ENCODE measurements at places on chromosomes 12 and 14. TPM values are rescaled to one million over a fixed set of nuclear protein-coding genes. Genes with fewer than 3 reads are reported as not detected.

RGS6 gene
- 26.0 TPM for total RNA-seq

C12orf56 gene
- total RNA-seq = not detected

KRT72 gene
- not detected for total RNA-seq

SLCO1A2 gene
- total RNA-seq = not detected

NFATC4 gene
- total RNA-seq = 21.7 TPM

SIX6 gene
- total RNA-seq = not detected

TAS2R10 gene
- not detected for total RNA-seq

ADAMTS20 gene
- total RNA-seq = not detected

CLEC12A gene
- 4.9 TPM for total RNA-seq

CCDC184 gene
- total RNA-seq = 1.1 TPM

SPIC gene
- total RNA-seq = not detected

DNA sequence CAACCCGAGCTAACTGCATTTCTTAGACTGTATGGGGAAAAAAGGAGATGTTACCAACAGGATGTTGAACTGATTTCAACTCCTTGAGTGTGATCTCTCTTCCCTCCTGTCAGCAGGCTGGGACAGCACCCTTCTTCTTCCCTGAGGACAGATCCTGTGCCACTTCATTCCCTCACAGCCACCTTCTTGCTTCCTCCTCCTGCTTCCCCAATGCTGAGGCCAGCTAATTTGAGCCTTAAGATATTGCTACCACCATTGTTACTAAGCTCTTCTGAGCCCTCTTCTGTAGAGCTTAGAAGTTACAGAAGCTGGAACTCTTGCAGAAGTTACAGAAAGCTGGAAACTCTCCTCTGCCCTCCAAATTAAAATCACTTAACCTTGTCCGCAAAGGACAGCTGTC, 88.8 kb downstream of the SPTSSA start:
- DNase-seq = no peak

- no peak for DNase-seq
These were observed 90.9 kb upstream of the PTHLH start for GRCh38 chr12:28063355-28063880.

- peak; percentile 73 for DNase-seq
These were observed 47.0 kb downstream of the ITPK1 start for GRCh38 chr14:93068711-93069110.

DNA sequence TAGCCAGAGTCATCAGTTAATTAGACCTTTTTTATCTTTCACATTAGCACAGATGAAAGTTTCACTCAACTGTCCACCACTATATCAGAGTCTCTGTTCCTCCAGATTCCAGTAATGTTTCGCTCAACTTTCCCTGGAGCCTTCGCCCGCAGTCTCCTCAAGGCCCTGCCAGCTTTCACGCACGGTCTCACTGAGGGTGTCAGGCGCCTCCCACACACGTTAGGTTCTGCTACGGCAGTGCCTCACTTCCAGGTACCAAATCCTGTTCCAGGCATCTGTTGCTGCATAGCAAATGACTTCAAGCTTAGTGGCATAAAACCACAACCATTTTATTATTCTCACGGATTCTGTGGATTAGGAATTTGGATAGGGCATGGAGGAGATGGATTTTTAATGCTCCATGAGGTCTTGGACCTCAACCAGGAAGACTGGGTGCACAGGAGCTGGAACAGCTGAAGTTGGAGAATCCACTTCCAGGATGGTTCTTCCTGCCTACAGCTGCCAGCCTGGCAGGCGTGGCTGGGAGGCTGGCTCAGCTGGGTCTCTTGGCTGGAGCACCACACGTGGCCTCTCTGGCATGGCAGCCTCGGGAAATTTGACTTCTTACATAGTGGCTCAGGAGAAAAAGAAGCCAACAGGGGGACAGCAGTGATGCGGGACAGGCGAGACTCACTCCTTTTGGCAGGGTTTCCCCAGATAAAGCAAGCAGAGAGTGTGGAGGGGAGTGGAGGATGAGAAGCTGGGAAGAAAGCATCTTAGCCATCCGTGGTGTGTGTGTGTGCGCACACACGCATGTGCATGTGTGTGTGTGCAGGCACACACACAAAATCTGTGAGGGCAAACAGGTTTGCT, 21.3 kb upstream of the BCDIN3D start:
- no peak for DNase-seq

DNA sequence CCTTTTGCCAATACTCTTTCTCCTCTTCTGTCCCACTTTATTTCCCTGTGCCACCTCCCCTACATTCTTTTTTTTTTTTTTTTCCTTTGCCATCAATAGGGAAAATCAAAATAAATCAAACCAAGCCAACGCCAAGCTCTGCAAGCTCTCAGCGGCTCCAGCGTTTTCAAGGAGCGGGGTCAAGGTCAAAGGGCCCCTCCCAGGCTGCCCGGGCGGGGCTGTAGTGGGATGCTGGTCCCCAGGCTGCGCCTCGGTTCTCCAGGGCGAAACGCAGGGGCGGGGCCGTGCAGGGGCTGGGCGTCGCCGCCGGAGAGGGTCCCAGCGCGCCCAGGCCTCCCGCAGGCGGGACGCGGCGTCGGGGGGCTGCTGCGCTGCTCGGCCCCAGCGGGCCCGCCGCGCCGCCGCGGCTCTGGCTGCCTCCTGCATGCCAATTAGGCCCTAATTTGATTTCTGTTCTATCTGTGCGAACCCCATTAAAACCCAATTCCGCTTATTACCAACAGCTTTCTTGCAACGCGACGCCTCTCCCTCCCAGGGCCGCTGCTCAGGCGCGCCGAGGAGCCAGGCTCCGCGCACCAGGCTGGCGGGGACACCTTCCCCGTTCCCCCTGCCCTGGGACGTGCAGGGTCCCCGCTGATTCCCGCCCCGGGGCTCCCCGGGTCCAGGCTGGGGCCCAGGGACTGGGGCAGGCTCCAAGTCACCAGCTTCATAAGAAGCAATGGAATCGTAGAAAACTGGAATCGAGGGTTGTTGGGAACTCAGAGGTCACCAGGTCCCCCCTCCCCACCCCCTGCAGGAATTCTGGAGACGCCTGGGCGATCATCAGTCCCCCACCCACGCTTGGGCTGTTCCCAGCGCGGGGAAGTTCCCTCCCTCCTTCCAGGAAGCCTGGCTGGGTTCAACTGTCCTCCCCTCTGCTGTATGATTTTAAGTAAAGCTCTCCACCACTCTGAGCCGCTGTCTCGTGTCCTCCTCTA, 50.7 kb upstream of the MAP1LC3B2 start:
- peak; percentile 73 for DNase-seq

DNA sequence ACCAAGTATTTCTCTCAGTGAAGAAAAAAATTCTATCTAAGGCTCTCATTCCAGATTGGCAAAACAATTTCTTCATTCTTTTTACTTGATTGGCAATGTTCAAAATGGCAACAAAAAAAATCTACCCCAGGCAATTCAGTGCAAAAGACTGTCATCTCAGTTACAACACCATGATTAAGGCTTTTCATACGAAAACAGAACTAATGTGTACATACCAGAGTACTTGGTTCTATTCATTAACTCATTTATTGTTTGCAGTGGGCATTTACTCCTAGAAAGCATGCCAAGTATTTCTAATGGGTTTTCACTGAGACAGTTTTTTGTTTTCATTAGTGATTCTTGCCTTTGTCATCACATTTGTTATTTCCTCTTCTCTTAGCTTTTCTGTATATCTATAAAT, 33.0 kb downstream of the DBX2 start:
- no peak for DNase-seq

DNA sequence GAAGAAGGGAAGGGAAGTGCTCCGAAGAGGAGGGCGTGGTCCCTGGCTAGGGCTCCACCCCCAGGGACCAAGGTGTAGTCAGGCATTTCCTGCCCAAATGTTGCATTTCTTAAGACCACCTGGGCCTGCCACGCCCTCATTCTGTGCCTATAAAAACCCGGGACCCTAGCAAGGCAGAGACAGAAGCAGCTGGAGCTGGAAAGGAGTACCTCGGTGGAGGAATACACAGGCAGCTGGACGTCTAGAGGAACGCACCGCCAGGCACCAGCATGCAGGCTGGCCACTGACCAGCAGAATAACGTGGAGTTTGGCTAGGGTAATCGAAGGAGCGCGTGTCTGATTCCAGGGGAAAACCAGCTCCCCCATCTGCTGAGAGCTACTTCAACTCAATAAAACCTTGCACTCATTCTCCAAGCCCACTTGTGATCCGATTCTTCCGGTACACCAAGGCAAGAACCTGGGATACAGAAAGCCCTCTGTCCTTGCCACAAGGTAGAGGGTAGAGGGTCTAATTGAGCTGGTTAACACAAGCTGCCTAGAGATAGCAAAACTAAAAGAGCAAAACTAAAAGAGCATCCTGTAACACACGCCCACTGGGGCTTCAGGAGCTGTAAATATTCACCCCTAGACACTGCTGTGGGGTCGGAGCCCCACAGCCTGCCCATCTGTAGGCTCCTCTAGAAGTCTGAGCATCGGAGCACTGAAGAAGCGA, 21.0 kb downstream of the CFL2 start:
- peak; percentile 41 for DNase-seq

DNA sequence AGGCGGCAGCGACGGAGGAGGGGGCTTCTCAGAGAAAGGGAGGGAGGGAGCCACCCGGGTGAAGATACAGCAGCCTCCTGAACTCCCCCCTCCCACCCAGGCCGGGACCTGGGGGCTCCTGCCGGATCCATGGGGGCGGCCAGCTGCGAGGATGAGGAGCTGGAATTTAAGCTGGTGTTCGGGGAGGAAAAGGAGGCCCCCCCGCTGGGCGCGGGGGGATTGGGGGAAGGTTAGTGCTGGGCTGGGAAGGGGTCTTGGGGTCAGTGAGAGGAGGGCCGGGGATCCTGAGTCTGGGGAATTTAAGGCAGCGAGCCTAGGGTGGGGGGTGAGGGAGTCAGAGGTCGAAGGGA, 203 bp downstream of the NFATC4 start:
- no peak for DNase-seq

DNA sequence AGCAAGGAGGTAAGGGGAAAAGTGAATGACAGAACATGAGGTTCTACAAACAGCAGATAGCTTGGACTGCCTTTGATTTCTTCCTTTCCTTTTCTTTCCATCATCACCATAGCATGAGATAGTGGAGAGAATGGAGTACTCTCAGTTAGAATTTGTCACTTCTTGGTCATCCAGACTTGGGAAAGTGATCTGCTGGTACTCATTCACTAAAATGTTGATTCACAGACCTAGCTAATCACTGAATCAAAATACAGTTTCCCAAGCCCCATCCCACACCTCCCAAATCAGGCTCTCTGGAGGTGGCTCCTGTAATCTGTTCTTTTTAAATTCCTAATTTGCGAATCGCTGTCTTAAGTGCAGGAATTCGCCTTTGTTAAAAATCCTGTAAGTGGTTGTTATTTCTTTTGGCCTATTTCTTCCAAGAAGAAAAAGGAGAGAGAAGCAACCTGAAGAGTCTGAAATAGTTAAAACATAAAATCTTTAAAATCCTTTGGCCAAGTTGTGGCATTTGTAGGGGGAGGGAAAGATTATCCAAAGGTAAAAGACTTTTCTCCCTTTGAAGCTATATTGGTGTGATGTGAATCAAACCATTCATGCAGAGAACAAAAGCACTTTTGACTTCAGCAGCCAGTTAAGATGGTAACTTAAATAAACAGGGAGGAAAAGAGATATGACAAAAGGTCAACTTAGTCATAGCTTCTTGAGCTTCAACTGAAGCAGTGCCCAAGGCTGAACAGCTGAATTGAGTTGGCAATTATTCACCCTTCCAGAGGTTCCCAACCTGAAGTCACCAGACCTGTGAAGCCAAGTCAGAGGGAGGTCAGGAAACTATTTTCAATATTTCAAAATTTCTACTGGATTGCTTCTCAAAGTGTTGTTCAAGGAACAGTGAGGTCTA, 255.1 kb upstream of the KRR1 start:
- DNase-seq = no peak

DNA sequence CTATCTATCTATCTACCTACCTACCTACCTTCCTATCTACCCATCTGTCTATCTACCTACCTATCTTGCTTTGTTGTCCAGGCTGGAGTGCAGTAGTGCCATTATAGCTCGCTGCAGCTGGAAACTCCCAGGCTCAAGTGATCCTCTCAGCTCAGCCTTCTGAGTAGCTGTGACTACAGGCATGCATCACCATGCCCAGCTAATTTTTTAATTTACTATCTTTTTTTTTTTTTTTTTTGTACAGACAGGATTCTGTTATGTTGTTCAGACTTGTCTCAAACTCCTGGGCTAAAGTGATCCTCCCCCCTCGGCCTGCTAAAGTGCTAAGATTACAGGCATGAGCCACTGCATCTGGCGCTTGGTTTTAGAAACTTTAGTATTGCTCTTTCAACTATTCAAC, 762.4 kb downstream of the SLC6A15 start:
- no peak for DNase-seq

GRCh38 chr12:6869049-6870021, 2.0 kb downstream of the TPI1 start:
- peak; percentile 78 for DNase-seq

DNA sequence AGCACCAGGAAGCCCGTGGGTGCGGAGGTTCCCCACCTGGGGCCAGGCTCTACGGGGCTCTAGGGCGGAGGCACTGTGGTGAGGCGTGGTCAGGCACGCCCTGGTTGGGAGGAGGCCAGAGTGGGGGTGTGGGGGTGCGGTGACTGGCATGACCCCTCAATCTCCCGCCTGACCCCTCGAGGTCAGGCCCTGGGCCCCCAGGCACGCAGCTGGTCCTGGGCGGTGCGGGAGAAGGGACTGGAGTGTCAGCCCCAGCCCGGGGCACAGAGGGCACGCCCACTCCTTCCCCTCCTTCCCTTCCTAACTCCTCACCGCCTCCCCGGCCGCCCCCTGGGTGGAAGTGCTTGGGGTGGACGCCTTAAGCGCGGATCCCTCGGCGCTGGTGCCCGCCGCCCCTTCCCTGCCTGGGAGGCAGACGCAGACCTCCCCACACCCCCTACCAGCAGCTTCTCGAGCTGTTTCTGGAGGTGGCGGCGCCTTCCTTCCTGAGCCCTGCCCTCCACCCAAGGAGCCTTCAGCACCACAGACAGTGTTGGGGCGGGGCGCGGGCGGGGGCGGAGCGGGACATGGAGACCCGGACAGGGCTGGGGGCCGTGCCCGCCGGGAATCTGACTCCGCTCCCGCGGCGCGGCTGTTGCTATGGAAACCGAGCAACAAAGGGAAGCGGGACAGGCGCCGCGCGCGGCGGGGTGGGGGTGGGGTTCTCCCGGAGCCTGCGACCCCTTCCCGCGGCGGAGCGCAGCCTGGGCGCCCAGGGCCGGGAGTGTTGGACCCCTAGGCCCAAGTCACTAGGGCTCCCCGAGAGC, 741 bp upstream of the CRIP2 start:
- peak; percentile 98 for DNase-seq

GRCh38 chr12:70246580-70246979, 3.3 kb downstream of the CNOT2 start:
- DNase-seq = no peak

DNA sequence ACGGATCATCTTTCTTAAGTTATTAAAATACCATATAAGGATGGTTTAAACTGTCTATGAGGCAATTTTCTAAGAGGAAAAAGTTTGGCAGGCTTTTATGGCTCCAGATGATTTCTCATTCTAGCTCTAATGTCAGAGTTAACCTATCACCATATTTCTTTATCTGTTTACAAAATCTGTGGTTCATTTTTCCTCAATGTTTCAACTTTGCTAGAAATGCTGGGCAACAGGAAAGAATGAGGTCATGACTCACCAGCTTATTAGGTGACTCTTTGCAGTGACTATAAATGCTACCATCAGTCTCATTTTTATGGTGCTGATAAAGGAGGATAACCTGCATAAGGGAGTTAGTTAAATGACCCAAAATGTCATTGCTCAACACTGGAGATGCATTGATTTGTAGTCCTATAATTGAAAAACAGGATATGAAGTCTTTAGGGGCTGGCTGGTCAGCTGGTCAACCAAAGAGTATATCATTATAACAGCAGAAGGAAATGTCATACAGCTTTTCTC, 45.3 kb upstream of the RAP1B start:
- no peak for DNase-seq

GRCh38 chr12:132689227-132689626, 1.8 kb downstream of the PXMP2 start:
- DNase-seq = no peak

All from left ventricle myocardium superior (tissue), 1 donor.